ENCODE measurements at places on chromosomes 1 and 21.
A peak's percentile ranks its signal among the peaks of the same experiment; 100 is the strongest.

GRCh38 chr21:38824124-38824822, 18.5 kb downstream of the ETS2 start:
- no peak for DNase-seq

GRCh38 chr1:225428068-225428880, 436 bp upstream of the LBR start:
- DNase-seq, result peak; percentile 88

DNA sequence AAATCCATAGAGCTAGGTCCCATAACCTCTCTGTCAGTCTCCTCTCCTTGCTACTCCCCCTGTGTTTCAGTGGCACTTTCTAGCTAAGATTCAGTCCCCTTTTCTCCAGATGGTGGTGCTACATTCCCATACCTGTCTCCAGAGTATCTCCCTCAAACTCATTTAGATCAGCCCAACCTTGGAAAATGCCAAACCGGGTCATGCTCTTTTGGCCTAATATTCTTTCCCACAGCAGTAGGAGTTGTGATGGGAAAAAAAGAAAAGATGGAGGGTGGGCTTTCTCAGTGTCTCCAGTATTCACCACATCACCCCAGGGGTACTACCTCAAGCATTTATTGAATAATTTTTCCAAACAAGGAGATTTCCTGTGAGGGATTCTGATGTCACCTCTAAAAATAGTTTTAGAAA, 3.2 kb upstream of the RXFP4 start:
- DNase-seq, result no peak

GRCh38 chr1:76754730-76755129, 112.5 kb upstream of the ST6GALNAC5 start:
- DNase-seq, result no peak

DNA sequence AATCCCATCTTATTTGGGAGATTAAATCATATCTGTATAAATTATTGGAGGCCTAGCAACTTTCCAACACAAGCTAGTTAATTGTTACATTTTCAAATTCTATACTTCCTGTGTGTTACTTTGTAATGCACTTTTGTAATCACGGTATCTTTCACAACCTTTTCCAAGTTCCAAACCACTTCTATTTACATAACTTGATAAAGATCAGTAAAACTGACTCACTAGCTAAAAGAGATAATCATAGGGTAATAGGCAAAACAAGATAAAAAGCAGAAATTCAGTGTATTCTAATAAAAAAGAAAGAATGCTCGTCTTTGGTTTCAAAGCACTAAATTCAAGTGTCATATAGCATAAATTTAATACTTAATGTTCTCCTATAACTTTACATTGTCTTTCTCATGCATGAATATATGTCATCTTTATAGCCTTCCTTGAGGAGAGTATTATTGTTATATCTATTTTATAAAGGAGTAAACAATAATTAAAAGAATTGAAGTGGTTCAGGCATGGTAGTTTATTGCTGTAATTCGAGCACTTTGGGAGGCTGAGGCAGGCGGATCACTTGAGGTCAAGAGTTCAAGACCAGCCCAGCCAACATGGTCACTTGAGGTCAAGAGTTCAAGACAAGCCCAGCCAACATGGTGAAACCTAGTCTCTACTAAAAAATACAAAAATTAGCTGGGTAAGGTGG, 66.4 kb downstream of the RGS13 start:
- no peak for DNase-seq

- no peak for DNase-seq
Observed at GRCh38 chr1:20712215-20712577, 5.6 kb downstream of the KIF17 start.

DNA sequence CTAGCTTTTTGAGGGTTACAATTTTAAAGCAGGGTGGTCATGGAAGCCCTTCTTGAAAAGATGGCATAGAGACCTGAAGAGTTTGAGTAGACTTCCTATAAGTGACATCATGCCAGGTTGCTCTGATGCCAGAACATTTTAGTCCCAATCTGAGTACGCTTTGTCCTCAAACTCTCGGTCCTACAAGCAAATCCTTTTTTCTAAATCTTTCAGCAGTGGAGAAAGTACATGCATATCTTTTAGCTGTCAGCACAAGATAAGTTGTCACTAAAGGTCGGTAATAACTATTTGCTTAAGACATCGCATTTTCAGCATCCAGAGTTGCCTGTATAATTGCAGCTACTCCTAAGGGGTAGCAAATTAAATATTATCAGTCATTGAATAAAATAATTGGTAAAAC, 140.4 kb downstream of the ATP6V1G3 start:
- no peak for DNase-seq

GRCh38 chr1:197675583-197676208, 99.6 kb downstream of the DENND1B start:
- DNase-seq, result no peak

DNA sequence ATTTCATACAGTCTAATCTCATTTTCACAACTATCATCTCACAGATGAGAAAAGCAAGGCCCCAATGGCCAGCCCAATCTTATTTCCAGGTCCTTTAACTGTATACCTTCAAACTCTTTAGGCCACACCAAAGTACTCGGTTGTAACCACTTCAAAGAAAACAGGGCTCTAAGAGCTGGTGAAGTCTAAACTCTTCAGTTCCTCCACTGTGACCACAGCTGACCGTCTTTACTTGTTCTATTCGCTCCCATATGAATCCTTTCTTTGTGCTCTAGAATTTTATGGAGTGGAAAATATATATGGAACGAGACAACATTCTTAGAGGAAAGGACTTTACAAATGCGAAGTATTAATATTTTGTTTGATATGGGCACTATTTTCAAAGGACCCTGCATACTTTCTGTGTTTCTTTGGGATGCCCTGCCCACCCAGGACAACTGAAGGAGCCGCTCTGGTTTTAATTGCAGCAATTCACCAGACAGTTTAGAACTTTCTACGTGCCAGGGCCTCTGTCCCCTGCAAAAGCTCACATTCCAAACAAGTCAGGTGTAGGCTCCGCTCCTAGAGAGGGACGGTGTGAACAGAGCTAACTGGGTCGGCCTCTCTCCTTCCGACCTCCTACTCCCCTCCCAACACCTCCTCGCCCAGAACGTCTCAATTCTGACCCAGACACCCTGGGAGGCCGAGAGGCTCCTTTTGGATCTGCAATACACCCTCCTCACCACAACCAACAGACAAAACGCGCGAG, 15.7 kb downstream of the IER5 start:
- no peak for DNase-seq

DNA sequence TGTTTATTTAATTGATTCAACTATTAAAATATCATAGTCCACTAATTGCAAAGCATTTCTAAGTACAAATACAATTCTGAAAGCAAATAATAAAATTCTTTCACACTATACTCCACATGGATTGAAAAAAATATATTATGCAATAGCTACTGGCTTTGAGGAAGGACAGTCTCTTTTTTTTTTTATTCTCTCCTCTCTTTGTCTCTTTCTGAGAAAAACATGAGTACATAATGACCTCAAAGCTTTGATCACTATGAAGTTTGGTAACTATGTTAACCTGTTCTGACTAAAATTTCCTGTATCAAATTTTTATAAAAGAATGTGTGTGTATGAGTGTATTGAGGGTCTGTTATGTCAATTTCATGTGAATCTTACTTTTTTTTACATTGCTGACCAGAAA, 96.2 kb downstream of the RGS2 start:
- DNase-seq, result no peak

DNA sequence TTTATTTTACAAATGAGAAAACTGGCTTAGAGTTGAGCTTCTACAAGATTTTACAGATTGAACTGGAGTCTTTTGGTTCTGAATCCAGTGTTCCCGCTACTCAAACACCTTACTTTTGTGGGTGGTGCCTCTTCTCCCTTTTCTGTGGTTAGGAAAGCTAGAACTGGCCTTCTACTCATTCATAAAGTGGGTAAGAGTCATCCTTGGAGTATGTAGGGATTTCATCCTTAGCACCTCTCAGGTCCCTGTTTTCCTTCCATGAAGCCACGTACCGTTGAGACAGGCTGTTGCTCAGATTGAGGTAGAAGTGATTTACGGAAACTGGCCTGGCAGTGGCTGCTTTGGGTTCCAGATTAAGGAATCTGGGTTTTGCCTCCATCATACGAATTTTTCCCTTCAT, 35.8 kb downstream of the WNT4 start:
- DNase-seq, result no peak

- DNase-seq, result no peak
Observed at GRCh38 chr1:27307874-27308598, 13.9 kb upstream of the TMEM222 start.

DNA sequence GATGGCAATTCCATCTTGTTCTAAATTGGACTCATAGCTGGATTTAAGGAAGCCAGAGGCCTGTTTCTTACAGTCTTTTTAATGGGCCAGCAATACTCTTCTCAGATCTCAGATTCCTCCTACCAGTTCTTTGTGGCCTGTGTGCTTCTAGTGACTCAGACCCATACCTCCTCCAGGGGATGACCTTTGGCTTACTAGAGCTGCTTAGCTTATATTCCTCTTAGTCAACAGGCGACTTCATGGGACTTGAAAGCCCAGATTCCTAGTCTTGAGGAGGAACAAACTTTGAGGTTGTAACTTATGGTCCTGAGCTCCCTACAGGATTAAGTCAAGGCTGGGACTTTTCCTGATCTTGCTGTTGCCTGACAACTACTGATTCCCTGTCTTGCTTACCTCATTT, 12.4 kb upstream of the PAPPA2 start:
- no peak for DNase-seq

DNA sequence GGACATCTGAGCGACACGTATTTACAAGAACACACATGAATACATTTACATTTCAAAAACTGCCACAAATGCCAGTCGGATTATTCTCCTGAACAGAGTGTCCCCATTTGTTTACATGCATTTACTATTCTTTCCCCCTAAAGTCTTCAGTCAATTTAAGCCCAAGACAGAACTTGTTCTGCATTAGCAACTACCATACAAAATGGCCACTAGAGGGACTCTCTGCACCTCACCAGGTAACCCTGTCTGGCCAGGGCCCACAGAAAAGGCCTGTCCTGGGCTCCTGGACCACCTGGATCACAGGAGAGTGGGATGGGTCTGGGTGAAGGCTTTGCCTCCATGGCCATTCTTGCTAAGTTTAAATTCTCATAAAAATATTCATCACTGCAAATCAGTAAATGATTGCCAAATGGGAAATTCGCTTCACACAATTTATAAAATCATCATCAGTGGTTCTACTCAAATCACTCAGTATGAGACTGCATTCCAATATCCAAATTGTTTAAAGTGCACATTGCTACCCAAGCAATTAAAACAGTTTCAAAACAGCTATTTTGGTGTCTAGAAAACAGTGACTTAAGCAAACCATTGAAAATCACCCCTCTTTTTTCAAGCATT, 12.5 kb upstream of the GUCA2A start:
- no peak for DNase-seq

GRCh38 chr1:229550812-229551567, 7.5 kb downstream of the ABCB10 start:
- DNase-seq, result no peak

Measured in CD8-positive, alpha-beta memory T cell (primary cell).